ENCODE measurements at places on chromosomes 16 and 17.

GRCh38 chr17:72416905-72417304 lies 296.1 kb downstream of the SOX9 start:
- DNase-seq = no peak

DNA sequence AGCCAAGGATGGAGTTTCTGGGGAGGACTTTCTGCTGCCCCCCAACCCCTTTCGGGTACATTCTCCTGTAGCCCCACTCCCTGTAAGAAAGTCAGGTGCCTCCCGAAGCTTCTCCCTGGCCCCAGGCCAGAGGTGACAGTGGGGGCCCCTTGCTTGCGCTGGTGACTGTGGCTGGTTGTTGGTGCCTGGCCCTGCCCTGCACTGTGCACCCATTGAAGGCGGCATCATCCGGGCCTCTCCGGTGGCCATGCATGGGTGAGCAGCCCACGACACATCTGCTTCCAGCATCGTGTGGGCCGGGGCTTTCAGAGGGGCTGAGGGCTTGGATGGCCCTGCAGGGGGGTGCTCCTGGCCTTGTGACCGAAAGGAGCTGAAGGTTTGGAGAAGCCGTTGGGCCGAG lies 297.0 kb downstream of the SEC14L1 start:
- no peak for DNase-seq

DNA sequence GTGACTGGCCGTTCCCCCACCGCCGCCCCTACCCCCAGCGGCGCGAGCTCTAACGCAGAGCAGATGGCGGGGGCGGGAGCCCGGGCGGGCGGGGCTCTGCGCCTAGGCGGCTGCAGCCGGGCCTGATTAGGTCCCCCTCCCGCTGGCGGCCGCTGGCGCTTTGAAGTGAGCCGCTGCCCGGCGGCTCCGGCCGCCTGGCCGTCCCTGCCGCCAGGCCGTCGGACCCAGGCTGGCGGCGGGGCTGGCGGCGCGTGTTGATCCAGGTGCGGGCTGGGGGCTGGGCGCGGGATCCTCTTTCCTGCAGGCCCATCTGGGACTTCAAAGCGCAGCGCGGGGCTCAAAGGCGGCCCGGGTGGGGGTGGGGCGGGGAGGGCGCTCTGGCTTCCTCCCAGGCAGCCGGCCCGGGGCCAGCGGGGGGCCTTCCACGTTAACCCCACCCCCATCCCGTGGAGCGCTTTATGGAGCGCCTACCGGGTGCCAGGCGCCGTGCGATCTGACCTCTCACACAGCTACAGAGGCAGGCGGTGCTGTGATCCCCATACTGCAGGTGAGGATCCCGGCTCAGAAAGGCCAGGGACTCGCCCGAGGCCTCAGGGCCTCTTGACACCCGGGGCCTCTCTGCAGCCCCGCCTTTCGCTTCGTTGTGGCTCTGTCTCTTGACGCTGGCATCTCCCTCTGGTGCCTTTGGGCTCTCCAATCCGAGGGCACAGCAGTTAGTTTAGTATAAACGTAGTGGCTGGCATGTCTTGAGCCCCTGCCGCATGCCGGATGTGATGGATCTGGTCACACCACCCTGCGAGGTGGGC lies 80.0 kb upstream of the NKD1 start:
- DNase-seq = peak; percentile 30

DNA sequence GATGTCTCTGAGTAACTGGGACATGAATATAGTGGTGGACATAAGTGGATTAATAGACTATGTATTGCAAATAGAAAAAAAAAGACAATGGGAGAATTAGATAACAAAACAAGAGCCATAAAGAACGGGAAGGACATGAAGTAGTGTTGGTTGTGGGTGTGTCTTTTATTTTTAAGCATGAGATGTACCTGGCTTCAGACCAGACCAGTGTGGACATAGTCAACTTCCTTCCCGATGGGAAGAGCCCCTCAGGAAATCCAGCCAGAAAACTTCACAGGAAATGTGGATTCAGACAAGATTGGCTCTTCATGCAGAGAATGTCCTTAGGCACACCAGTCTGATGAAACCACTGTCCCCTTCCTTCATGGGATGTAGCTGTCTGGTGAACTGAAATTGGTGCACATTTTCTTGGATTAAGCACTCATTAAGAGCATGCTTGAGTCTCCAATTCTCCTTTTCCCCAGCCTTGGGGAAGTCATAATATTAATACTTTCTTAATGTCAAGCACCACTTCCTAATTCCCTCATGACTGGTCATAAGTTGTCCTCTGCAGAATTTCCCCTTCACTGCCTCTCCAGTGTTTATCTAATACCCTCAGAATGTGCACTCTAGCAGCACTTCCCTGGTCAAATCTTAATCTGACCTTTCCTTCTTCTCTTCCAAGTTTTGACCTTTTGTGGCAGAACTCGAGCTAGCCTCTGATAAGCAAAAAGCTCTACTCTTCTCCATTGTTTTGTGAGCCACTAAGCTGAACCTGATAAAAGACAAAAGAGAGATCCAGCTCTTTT lies 350.6 kb upstream of the MAF start:
- no peak for DNase-seq

DNA sequence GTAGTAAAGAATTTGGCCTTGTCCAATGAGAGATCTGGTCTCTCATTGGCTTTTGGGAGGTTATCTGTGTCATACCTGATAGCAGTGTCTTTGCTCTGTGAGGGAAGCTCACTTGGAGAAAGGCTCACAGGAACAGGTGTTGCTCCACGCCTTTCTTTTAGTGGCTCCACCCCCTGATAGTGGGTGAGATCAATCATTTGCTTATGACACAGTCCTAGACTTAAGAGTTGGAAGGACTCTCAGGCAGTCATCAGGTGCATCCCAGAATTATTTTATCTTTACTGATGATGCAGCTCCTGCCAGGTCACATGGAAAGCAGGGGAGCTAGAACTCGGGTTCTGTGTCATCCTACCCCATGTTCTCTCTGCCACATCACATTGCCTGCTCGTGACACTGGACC lies 59.3 kb downstream of the CENPV start:
- DNase-seq = no peak

GRCh38 chr16:67170168-67170948 lies at the start of gene NOL3:
TSS of gene NOL3 (plus strand) at chr16:67170538.
- DNase-seq = peak; percentile 77

- DNase-seq = no peak
Measured at GRCh38 chr17:77735566-77736198, 222.8 kb upstream of the TNRC6C start.

DNA sequence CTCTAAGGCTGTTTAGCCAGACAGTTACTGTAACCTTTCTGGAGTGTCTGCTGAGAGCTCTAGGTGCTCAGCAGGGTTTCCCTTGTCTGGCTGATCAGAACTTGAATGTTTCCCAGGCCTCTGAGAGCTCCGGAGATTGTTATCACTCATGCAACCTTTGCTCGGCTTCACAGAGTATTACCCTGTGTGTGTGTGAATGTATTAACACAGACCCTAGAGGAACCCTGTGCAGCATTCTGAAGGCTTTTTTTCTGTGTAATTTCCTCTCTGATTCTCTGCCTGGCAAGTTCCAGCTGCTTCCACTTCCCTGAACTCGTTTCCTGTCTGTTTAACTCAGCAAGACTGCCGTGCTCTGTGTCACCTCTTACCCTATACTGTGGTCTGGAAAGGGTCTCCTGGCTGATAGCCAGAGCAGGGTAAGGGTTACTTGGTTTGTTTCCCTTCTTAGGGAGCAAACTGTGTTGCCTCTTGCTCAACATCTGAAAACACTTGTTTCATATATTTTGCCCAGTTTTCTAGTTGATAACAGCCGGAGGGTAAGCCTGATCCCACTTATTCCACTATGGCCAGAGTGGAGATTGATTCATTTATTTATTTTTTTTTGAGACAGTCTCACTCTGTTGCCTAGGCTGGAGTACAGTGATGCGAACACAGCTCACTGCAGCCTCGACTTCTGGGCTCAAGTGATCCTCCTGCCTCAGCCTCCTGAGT lies 21.7 kb downstream of the PRMT7 start:
- DNase-seq = no peak

GRCh38 chr17:74037320-74037719 lies 166.2 kb upstream of the RPL38 start:
- DNase-seq = no peak

DNA sequence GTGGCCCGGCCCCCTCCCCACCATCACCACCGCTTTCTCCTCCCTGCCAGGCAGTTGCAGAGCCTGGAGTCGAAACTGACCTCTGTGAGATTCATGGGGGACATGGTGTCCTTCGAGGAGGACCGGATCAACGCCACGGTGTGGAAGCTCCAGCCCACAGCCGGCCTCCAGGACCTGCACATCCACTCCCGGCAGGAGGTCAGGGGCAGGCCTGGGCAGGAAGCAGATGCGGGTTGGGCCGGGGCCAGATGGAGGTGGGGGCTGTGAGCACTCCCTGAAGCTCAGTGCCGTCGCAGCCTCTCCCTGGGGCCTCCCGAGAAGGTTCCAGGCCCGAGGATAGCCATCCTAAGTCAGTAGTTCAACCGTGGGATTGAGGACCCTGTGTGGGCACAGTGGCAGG lies 14.2 kb upstream of the ADGRG3 start:
- no peak for DNase-seq

DNA sequence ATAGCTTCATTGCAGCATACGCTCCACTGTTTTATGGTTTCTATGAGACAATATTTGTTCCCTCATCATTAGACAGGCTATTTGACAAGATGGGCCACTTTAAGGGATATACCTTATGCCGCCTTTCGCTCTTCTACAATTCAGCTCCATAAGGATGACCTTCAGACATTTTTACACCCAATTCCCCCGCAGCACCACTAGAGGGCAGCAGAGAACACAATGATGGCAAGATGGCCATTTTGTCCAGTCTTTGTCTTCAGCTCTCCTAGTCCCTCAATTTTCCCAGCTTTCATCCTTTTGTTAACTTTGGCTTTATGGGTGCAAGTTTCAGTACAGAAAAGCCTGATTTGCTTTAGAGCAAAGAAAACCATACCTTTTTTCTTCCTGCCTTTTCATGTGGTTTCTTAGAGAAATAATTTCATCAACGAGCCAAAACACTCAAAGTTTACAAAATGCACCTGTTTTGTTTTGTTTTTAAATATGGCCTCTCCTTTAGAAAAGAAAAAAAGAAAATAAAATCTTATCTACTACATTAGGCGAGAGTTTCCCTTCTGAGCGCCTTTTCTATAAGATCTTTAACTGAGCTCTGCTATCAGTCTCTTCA lies 355.3 kb downstream of the TOX3 start:
- DNase-seq = peak; percentile 52

DNA sequence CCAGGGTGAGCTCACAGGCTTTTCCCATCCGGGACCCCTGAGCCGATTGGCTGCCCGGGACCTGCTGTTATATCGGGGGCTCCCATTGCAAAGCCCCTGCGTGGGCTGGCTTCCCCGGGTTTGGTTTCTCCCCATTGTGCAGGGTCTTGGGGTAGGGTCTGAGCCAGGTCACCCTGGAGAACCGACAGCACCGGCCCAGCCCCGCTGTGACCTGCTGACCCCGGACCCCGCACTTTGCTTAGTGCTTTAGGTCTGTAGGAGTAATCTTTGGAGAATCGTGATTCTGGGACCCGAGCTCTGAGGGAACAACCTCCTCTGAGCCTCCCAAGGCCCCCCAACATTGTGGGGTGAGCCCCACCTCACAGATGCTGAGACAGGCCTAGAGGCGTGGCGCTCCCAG lies 62.9 kb downstream of the JPH3 start:
- no peak for DNase-seq

GRCh38 chr16:11948819-11949218 lies 7.0 kb upstream of the NPIPB2 start:
- no peak for DNase-seq

- DNase-seq = peak; percentile 65
Measured at GRCh38 chr16:11205754-11206581, 50.0 kb downstream of the SOCS1 start.

GRCh38 chr17:2798678-2799077 lies 2.4 kb downstream of the RAP1GAP2 start:
- DNase-seq = no peak

- no peak for DNase-seq
Measured at GRCh38 chr17:58322581-58323185, 5.9 kb downstream of the TSPOAP1 start.

GRCh38 chr17:59329176-59330052 lies 2.0 kb upstream of the YPEL2 start:
- DNase-seq = peak; percentile 83

- peak; percentile 46 for DNase-seq
Measured at GRCh38 chr16:83901101-83901500, 2.2 kb downstream of the MLYCD start.

DNA sequence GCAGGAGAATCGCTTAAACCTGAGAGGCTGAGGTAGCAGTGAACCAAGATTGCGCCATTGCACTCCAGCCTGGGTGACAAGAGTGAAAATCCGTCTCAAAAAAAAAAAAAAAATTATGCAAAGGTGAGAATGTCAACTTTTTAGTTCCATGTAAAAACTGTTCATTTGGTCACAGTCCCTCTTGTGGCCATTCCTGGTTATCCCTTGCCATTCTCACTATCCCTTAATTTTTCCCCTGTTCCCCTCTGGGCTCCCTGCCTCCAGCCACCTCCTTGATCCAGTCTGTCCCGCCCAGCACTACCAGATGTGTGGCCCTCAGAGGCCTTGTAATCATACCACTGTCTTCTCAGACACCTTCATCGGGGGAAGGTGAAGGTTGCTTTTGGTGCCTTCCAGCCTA lies 23.4 kb downstream of the DCAF7 start:
- peak; percentile 37 for DNase-seq

DNA sequence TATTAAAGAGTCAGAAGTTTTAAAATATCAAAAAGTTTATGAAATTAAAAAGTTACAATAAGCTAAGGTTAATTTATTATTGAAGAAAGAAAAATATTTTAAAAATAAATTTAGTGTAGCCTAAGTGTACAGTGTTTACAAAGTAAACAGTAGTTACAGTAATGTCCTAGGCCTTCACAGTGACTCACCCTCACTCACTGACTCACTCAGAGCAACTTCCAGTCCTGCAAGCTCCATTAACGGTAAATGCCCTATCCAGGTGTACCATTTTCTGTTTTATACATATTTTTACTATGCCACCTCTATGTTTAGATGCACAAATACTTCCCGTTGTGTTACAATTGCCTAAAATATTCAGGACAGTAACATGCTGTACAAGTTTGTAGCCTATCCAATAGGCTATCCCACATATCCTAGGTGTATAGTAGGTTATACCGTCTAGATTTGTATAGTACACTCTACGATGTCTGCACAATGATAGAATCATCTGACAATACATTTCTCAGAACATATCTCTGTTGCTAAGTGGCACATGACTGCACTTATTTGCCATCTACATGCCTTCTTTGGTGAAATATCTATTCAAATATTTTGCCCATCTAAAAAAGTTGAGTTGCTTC lies 67.2 kb upstream of the WSB1 start:
- DNase-seq = peak; percentile 77

DNA sequence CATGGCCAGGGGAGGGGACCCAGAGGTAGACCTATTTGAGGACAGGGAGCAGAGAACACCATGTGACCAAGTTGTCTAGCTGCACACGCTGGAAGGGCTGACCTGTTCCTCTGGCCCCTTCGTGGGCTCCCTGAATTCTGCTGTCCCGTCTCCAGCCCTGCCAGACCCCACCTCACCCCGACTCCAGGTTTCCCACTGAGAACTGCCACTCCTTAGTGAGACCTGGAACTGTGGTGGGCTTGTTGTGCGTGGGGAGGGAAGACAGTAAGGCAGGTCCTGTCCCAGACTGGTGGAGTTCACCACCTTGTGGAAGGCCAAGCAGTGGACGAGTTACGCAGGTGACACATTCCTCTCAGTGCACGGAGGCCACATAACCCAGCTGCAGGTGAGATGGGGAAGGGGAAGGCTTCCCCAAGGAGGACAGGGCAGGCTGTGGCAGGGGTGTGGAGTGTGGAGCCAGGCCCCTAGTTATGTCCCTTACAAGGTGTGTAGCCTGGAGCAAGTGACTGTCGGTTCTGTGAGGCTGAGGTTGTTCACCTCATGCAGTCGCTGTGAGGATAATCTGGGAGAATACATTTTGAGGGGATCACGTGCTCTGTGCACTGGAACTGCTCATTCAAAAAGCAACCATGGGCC lies 54.7 kb downstream of the USP22 start:
- no peak for DNase-seq

GRCh38 chr16:25751230-25751835 lies 59.6 kb downstream of the HS3ST4 start:
- no peak for DNase-seq
